NCI-H748 treated with DMSO at 0.1 percent for 48 hours (cell line): ENCODE measurements at places on chromosomes 5 and 9.
A peak's percentile ranks its signal among the peaks of the same experiment; 100 is the strongest.

GRCh38 chr5:171268700-171269620, 40.1 kb upstream of the TLX3 start:
- DNase-seq: no peak

DNA sequence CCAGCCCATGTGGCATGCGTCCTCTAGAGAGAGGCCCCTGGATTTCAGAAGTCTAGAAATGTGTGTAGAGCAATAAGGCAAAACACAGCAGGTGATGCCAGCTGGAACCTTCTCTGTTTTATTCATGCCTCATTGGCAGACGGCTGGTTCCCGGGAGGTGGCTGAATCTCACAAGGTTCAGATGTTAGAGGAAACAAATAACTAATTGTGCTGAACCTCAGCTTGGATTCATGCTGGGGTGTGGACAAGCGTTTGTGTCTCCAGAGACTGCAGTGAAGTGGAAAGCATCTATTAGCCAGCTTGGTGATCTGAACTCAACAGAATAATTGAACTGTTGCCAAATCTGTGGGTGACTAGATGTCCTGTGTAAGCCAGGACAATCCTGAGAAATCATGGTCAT, 131.1 kb upstream of the NR4A3 start:
- peak; percentile 32 for DNase-seq

DNA sequence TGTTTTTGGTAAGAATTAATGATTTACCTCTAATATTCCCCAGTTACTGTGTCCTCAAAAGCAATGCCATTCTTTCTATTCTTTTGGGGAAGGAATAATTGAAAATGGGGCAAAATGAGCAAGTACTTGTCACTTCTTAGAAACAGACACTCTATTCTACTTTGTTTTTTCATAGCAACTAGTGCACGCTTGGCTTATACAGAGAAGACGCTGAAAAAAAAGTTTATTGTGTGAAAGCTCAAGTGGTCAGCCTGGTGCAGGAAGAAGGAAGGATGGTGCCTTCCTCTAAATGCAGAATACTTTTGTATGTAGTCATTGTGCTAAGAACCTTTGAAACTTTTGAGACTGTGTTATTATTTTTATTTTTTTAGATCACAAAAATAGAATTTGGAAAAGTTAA, 29.6 kb downstream of the ANKDD1B start:
- no peak for DNase-seq

DNA sequence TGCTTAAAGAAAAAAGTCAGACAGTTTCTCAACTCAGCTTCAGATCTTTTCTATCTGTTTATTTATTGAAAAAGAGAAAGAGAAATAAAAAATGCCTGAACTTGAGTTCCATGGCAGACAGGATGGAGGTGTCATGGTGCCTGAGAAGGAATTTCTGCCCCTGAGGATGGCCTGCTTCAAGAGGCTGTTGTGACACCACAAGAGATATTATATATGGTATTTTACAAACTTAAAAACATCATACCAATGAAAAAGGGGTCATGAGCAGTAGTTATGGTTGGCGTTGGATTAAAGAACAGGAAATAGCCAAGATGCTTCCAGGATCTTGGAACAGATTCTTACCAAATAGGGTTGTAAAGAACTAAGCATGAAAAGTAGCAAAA, 344.6 kb downstream of the GLIS3 start:
- no peak for DNase-seq

DNA sequence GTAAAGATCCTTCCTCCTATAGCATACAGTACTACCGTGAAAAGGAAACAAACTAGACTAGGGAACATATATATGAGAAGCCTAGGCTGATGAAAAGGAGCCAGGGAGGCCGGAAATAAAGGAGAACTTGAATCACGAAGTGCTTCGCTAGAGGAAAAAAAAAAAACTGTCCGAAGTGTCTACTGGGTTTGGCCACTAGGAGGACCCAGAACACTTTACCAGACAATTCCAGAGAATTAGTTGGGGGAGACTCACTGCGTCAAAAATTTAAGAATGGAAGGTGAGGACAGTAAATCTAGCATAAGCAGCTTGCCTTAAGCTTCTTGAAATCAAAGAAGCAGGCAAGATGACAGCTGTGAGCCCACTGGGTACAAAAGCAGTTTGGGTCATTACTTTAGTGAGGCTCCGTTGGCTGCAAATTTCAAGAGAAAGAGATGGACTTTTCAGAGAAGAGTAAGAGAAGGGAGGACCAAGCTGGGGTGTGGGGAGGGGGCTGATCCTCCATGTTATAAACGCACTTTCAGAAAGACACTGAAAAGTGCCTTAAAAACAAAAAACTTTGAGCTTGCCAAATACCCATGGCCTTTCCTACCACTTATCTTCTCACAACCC, 47.4 kb downstream of the P4HA2 start:
- peak; percentile 12 for DNase-seq

GRCh38 chr5:103891151-103891550, 328.6 kb upstream of the NUDT12 start:
- DNase-seq: no peak

DNA sequence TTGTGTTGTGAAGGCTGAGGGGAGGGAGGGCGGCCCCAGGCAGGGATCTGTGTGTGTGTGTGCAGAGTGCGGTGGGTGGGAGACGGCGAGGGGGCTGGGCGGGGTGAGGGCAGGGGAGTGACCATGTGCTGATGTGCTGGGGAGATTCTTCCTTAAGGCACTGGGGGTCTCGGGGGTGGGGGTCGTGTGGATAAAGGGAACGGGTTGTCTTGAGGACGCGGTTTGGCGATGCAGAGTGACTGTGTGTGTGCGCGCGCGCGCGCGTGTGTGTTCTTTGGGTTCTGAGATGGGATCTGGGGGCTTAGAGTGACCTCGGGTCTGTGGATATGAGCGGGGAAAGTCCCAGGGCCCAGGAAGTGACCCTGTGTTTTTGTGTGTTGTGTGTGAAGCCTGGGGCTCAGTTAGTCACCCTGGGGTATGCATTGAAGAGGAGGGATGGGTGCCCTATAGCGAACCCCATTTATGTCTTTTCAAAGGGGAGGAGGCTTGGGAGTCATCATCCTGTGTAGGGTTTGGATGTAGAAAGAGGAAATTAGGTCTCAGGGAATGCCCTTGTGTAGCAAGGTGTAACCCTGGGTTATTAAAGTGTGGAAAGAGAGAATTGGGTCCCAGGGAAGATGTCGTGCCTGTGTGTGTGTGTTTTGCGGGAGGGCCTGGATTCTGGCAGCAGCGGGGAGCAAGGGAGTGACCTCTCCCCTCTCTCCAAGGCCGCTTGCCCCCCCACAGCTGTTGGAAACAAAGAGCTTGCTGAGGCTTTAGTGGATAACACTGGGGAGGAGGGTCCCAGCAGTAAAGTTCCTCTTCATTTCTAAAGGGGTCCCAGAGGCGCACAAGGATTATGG, 1.4 kb downstream of the TMEFF1 start:
- DNase-seq: no peak

DNA sequence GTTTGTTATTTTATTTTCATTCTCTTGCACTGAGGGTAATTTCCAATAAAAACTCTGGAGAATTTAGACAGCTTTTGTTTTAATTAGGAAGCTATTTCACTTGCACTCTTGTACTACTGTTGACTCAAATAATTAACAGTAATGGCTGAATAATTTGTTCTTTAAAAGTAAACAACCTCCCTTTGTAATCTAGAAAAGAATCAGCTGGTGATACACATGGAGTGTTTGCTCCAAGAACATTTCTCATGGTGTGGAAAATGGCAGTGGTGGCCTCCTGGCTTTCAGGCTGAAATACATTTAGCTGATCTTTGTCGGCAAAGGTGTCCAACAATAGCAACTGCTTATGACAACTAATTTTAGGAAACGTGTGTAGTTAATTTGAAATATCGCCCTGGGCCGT, 129.4 kb downstream of the C9orf152 start:
- DNase-seq: peak; percentile 91

GRCh38 chr5:139492700-139493192, 10.2 kb upstream of the STING1 start:
- DNase-seq: no peak

DNA sequence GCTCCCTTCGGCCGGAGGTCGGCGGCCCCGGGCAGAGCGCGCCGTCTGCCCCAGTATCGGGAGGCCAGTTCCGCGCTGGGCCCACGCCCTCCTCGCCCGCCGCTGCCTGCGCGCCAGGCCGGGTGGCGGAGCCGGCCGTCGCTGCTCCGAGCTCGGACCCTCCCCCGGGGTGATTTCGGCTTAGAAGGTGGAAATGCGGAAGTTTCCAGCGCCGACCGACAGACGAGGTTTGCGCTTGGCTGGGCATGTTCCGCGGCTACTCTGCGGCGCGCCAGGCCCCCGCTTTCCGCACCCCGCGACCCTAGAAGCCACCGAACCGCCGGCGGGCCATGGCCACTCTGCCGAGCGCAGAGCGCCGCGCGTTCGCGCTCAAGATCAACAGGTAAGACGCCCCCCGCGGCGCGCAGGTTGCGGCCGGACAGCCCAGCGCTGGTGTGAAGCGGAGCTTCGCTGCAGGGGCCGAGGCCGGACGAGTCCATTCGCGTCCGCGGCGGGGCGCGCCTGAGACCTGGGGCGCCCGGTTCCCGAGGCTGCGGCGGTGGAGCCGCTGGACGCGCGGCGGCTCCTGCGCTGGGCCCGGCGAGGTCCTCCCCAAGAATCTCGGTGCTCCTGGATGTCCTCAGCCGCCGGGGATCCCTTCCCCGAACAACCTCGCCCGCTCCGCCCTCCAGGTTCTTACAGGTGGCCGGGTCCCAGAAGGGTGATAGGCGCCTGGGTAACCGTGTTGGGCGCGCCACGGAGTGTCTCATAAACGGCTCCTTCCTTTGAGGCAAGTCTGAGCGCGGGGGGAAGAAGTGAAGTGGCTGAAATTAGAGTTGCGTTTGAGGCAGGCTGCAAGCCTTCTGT, at the start of gene DOCK8:
Gene DOCK8 (plus strand): TSS at position 218 of the 846 bp plus-strand sequence. CDS start 112 bp downstream, at position 330.
- DNase-seq: no peak

GRCh38 chr5:134226441-134227192, 744 bp upstream of the PPP2CA start:
- peak; percentile 83 for DNase-seq

DNA sequence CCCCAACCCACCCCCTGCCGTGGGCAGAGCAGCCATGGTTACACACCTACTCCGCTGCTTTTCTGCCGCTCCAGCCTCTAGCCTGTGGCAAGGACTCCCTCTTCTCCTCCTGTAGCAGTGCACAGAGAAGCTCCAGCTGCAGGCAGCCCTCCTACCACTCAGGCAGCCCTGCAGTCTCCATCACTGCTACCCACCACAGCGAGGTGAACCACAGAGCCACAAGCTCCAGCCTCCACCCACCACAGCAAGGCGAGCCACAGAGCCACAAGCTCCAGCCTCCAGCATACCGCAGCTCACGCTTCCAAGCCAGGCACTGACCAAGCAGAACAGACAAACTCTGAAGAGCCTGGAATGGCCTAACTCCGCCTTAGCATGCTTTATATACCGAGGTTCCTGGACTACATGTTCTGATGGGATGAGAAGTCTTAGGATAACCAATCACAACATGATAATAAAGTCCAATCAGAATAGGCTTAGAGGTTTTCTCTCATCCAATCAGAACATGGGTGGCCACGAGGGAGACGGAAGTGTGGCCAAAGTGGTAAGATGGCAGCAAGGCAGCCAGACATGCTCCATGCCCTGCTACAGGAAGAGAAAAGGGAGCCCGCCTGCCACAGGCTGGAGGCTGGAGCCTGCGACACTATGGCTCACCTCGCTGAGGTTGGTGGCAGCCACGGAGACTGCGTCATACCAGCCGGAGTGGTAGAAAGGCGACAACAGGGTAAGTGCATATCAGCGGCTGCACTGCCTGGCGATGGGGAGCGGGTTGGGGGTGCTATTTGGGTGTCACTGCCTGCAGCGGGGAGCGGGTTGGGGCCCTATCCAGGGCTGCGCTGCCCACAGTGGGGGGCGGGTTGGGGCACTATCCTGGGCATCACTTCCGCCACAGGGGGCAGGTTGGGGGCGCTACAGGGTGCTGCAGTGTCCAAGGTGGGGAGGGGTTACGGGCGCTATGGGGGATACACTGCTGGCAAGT, 75.8 kb upstream of the PCAT7 start:
- DNase-seq: no peak

- no peak for DNase-seq
Measured at GRCh38 chr9:88712484-88712883, 177.5 kb downstream of the NXNL2 start.

- no peak for DNase-seq
Measured at GRCh38 chr9:25994605-25995004, 316.4 kb upstream of the TUSC1 start.

- peak; percentile 39 for DNase-seq
Measured at GRCh38 chr5:125257057-125257972, 510.9 kb upstream of the ZNF608 start.

GRCh38 chr9:102355982-102356381, 617.5 kb upstream of the GRIN3A start:
- no peak for DNase-seq

DNA sequence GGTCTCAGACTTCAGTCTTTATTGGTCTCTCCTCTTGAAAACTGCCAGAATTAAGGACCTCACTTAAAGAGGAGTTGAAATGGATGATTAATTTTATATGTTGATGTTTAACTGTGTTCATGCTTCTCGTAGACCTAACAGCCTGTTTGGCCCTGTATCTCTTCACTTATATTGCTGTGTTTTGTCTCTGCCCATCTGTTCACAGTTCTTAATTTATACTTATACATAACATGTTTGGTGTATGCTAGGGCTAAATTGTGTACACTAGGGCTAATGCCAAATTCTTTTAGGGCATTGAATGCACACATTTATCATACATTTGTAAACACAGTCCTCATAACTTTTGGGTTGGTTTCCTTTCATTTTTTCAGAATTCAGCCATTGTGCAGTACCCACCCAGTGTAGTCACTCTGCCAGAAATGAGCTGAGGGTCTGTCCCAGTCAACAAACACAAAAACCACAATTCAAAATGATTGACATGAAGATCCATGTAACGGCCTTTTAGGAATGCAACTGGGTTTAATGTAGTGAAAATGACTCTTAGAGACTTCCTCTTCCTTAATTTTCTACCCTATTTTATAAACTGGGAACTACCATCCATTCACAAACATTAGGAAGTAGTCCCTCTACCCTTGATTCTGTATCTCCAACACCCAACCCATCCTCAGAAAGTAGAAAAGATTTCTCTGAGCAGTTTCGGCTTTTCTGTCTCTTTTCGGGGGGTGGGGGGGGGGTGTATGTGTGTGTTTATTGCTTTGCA, 668.8 kb upstream of the KLF4 start:
- no peak for DNase-seq

DNA sequence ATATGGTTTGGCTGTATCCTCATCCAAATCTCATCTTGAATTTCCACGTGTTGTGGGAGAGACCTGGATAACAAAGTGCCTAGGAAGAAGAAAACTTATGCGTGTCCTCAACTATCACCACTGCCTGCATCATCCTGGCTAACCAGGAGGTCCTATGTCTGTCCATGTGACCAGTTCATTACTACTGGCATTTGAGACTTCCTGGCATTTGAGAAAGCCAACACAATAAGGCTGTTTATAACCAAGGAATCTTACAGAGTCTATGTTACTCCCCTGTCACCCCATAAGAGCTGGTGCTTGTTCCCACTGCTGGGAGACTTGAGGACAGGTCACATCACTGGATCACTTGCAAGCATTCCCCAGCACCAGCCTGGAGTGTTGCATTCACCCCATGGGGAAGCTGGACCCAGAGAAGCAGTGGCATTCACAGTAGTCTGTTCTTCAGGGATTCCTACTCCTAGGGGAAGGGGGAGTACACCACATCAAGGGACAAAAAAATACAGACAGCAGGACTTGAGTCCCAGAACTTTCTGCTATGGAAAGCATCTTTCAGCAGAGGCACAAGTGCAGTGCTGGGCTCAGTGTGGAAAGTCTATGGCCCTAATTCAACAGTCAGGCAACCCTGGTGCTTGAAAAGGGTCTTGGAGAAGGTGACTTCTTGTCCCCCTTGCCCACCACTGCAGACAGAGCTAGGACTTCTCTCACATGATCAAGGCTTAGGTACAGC, 717.1 kb downstream of the SEMA5A start:
- no peak for DNase-seq

GRCh38 chr5:56419667-56420066, 186.5 kb upstream of the ANKRD55 start:
- DNase-seq: no peak
